D341Med (cell line): ENCODE measurements at places on chromosomes 16 and 17.

DNA sequence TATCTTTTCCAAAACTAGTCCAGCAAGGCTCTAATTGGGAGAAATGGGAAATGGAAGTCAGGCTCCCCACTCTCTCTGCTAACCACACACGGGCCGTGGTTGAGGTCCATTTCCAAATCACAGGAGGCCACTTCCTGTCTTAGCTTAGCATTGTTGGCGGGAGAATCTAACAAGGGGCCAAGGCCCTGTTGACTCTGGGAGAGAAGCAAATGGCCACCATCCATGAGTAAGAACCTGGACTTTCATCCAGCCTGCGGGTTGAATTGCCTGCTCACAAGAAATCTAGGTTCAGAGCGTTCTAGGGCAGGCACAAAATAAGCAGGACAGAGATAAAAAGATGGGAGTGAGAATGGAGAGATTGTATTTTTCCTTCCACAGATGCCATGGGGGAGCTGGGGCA, 5.7 kb downstream of the FAM20A start:
- no peak for DNase-seq

DNA sequence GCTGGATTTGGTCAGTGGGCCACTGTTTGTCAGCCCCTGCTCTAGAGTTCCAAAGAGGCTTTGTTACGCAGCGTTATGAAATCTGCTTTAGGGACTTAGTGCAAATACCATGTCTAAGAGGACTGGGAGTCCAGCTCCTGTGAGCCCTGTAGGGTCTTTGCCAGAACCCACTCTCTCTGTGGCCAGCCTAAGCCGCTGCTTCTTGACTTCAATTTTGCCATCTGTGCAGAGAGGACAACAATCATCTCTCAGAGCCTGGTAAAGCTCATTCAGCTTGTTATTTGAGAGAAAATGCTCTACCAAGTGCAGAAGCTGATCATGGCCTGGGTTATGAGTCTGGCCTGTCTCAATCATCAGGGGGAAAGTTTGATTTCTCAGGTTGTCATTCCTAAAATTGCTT, 17.9 kb downstream of the CA10 start:
- no peak for DNase-seq

DNA sequence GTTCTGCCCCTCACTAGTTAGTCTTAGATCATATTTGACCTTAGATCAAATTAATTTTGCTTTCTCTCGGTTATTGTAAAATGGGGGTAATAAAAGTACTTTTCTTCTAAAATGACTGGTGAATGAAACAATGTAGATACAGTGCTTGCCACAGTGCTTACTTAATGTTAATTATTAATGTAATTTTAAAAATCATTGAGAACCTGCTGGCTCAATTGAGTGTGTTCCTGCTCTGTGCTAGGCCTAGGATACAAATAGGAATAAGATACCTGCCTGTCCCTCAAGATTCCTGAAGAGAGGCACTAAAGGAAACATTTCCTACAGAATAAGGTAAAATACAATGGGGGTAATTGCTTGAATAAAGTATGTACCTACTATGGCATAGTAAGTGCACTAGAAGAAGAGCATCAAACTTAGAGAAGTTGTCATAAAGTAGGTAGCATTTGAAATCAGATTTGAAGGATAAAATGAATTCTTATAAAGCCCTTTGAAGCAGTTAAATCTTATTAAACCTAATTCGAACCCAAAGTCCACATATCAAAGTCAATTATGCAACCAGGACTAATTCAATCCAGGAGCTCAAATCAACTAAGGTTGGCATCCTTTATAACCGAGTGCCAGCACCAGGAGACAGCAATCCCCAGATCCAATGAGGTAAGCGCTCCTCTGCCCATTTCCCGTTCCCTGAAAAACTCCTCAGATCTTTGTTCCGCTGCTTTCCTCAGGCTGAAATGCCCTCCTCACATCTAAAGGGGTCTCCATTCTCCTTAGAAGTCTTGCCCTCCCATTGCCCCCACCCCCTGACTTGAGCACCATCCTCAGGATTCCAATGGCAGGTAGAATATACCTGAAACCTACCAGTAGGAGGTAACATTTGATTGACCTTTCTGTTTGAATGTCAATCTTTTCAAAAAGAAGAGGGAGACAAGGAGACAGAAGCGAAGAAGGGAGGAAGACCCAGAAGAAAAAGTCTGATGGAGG, 2.4 kb upstream of the MED13 start:
- no peak for DNase-seq

DNA sequence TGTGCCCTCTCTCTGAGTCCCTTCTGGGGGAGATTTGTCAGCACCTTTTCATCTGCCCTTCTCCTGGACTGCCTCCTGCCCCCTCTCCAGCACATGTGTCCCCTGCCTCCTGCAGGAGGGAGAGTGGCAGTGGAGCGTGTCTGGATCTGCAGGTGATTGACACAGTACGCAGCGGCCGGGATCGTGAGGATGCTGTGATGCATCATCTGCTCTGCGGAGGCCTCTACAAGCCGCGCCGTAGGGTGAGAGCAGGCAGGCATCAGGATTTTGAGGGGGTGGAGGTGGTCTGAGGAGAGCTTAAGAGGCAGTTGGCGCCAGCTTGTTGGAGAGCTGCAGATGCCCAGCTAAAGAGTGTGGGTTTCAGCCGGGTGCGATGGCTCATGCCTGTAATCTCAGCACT, 10.9 kb downstream of the SLC9A5 start:
- DNase-seq, result no peak

DNA sequence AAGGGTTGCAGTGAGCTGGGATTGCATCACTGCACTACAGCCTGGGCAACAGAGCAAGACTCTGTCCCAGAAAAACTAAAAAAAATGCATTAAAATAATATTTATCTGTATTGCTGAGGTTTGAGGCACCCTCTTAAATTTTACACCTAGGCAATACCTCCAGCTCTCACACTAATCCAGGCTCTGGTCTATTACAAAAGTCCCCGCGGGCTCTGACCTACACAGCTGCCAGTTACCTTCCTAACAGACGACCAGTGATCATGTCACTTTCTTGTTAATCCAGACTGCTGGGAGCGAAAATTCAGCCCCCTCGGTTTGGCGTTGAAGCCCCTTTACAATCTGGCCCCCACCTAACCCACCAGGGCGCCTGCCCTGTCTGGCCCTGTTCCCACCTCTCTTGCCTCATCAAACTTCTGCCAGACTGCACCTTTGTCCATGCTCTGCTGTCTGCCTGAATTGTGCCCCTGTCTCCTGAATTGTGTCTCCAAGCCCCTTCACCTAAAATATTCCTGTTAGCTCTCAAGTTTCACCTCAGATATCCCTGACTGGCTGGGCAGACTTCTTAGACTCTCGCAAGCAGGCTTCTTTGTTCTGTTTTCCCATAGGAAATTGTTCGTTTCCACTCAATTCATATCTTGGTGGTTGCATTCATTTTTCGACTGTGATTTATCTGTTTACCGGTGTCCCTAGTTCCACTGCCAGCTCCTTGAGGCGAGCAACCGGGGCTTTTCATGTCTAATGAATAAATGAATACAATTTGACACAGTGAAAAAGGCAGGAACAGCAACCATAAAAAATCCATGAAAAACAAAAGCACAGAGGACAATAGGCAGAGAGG, 65.9 kb downstream of the PITPNC1 start:
- DNase-seq, result no peak
